ENCODE measurements at places on chromosomes 6 and 20.

GRCh38 chr6:88631830-88632229 is 331.6 kb downstream of the RNGTT start:
- no peak for DNase-seq

DNA sequence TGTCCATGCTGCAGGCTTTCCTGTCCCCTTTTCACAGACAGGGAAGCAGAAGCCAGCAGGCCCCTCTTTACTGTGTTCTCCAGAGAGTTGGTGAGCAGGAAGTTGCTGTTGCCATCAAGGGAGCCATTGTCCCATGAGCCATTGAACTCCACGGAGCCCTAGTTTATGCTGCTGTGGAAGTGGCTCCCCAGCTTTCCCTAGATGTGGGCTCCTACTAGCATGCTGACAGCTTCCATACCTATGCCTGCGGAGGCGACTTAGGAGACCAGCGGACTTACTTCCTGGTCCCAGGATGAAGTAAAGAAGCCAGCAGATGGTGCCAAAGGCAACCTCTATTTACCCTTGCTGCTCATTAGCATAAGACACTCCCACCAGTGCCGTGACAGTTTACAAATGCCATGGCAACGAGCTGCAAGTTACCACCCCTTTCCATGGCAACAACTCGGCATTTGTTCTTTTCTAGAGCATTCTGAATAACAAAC is 30.8 kb upstream of the FKBP1A start:
- peak; percentile 60 for DNase-seq

DNA sequence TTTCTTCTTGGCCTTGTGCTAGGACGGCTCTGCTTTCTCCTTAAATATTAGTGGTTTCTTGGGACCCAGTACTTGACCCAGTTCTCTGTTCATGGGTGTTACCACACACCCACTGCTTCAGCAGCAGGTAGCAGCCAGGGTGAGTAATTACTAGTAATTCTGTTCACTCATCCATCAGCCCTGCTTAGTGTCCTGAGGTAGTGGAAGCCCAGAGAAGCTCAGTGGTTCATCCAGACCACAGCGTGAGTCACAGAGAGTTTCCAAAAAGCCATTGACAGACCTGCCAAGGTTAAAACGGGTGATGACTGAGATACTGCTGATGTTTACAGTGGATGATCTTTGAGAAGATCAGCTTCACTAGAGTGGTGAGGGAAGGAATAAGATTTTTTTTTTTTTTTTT is 51.7 kb upstream of the HINT3 start:
- DNase-seq: no peak

DNA sequence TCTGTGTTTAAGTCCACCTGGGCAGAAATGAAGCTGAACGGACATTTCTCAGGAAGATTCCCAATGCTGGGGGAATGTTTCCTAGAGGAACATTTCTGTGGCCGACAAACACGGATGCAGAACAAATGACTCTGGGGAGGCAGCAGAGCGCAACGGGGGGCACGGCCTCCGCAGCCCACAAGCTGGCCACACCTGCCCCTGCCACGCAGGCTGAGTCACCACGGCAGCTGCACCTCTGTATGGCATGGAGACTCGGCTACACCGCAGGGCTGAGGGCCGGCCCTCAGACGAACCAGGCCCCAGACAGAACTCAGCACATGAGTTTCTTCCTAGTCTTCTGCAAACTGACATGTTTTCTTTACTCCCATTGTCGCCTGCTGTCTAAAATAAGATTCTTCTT is 10.0 kb upstream of the PRR18 start:
- no peak for DNase-seq

- DNase-seq: no peak
These were observed 16.1 kb upstream of the LAMP5 start for GRCh38 chr20:9498322-9498721.

DNA sequence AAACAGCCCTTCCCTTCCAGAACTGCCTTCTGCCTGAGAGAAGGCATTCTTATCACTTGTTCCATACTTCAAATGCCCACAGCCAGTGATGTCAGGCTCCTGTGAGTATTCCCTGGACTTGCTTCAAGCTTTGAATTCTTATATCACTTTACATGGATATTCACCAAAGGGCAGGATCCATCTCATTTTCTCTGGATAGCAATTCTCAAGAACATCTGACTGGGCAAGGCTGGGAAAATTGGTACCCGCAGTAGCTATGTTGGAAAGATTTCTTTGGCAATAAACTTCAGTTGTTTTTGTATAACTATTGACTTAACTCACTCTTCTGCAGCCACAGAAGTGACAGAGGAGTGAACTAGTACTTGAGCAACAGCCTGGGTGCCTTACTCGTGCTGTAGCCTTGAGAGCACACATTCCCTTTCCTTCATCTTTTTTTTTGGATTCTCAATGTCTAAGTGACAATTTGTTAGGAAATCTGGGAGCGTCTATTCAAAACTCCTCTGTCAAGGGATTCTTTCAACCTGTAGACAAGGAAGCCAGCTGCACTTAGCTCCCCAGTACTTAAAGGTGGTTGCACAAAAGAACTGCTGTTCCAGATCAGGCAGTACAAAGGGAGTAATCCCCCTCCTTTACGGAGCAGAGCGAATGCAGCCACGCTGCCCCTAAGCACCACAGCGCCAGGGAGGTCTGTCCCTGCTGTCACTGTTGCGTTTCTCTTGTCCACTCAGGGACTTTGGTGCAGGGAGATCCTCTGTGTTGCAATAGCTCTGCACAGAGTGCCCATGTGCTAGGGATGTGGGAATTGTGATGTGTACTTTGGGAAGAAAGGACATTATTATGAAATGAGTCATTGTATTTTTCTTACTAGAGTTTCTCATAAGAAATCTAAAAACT is 69.6 kb downstream of the JAG1 start:
- no peak for DNase-seq

DNA sequence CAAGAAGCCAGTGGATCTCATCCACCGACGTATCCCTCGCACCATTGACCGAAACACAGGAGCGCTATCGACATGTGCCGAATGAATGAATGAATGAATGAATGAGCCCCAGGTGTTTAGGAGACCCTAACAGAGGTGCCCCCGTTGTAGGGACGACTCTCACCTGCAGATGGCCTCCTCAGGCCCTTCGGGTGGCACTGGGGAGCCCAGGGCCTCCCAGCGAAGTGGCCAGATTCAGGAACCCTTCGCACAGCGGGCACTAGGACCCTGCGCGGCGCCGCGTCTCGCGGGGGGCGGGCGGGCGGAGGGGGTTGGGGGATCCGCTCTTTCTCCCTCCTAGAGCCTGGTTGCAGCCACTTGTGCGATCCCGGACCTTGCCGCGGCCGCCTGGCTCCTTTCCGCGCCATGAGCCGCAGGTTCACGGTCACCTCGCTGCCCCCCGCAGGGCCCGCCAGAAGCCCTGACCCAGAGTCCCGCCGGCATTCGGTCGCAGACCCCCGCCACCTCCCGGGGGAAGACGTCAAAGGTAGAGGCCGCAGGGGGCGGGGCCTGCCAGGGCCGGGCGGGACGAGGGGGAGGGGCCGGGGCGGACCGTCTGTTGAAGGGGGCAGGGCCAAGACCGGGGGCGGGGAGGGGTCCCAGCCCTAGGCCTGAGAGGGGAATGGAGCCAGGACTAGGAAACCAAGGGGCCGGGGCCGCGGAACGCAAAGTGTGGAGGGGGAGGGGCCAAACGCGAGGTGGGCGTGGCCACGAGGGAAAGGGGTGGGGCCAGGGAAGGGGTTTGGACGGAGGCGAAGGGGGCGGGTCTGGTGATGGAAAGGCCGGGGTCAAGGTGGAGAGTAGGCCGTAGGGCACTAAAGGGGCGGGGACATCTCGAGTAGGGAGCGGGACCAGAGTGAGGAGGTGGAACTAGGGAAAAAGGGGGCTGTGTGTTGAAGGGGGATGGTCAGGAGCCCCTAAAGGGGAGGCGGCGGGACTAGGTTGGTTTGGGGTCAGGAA is 7.4 kb upstream of the SLC12A5 start:
- DNase-seq: no peak

DNA sequence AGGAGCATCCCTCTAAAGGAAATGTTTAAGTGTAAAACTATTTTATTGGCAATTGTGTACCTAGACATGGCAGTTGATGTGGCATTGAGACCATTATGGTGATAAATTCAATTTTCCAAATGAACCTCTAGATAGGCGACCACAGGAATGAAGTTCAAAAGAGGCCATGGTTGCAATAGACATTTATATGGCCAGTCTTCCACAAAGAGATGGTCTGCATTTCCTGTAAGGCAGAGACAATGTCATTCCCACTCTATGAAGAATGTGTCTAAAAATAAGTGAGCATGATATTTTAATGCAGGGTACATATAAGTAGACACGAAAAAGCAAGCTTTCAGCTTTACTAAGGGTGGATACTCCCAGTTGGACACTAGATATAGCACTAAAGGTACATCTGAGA is 40.9 kb downstream of the THEMIS start:
- no peak for DNase-seq

DNA sequence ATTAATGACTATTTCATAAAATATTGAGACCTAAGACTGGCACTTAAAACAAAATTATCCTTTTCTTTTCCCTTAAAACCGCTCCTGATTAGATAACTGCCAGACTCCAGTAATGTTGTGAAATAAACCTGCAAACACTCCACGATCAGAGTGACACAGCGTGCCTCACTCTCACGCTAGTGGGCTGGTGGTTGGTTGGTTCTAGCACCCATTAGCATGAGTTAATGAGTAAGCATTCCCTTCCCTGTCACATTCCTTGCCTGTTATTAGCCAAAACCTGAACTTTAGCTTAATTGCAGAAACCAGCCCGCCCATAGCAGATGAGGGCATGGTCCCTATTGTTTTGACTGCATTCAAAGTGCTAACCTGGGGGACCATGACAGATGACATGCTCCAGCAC is 193.4 kb downstream of the CD83 start:
- DNase-seq: no peak

- DNase-seq: no peak
These were observed 1.2 kb upstream of the COL19A1 start for GRCh38 chr6:69865126-69865525.

DNA sequence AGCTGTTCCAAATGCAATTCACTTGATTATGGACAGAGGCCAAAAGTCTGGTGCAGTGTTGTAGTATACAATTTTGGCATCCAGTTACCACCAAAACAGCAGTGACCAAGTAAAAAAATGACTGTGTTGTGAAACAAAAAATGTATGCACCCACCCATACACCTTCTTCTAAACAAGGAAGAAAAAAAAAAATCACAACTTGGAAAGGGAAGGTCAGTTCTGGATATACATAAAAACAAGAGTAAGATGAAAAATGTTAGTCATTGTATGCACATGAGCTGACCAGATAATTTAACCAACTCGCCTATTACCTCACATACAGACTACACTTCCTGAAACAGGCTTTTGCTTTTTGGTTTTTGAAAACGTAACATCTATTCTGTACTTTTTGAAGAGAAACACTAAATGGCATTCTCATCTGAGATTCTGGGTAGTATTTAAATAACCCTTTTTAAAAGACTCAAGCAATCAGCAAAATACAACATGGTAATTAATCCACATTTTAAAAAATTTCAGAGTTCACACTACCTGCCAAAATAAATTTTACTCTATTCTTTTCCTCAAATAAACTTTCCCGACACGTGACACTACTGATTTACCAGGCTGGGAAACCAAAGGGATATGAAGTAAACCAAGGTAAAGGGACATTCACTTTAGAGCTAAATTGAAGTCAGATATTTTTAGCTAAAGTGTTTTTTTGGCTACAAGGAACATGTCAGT is 141.6 kb upstream of the SHLD1 start:
- DNase-seq: no peak

GRCh38 chr6:145963216-145964068 is 716 bp downstream of the SHPRH start:
- no peak for DNase-seq

GRCh38 chr6:5172041-5172653 is 87.0 kb downstream of the PPP1R3G start:
- no peak for DNase-seq

DNA sequence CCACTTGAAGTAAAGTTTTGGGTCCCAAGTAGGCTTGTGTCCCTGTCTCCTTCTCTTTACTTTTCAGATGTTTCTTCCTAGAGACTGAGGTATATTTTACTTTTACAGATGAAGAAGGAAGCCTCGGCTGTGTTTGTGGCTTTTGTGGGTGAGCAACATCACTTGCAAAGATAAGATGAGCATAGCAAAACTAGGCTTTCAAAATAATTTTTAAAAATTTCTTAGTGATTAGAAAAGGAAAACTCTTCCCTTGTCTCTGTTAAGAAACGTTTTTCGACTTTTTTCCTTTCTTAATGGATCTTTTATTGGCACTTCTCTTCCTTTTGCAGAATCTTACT is 7.6 kb downstream of the PTPN1 start:
- DNase-seq: no peak

- no peak for DNase-seq
These were observed 217.3 kb upstream of the RREB1 start for GRCh38 chr6:6890400-6890858.

DNA sequence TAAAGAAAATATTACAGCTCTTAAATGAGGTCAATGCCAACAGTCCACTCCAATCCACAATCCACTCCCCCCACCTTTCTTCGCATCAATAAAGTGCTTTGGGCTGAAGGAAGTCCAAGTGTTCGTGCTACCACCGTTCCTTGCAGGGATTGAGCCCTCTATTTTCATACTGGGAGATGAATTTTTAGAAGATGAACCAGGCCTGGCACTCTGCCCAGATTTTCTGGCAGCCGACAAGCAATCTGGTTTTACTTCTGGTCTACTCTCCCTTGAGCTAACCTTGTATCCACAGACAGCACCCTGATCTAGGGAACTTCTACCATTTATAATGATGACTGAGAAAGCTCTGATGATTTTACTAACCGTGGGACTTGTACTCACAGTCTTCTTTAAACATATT is 72.3 kb downstream of the BTBD9 start:
- peak; percentile 47 for DNase-seq

DNA sequence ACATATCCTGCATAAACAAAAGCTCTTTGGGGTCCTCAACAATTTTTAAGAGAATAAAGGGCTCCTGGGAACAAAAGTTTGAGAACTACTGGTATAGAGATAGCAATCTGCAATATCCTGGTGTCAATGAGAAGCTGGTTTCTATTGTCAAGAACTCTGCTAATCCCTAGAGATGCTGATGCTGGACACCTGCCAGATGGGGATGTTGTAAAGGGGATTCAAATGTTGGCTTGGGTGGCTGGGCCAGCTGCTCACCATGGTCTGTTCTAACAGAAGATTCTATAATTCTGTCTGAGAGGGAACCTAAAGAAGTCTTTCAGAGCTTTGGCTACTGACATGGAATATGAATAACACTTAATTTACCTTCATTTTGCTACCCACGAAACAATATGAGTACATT is 137.8 kb downstream of the BTBD9 start:
- no peak for DNase-seq

- DNase-seq: peak; percentile 16
These were observed 51.9 kb downstream of the L3MBTL3 start for GRCh38 chr6:130070326-130070725.

GRCh38 chr6:120378582-120379220 is 955.6 kb downstream of the TBC1D32 start:
- peak; percentile 37 for DNase-seq

- DNase-seq: no peak
These were observed 150.3 kb downstream of the GRIK2 start for GRCh38 chr6:101543796-101544195.

Measured in SK-N-MC (cell line).